Cortex of kidney (tissue), 1 donor: ENCODE measurements at places on chromosomes 11 and 22.

- no peak for DNase-seq
Observed at GRCh38 chr11:71420455-71421241, 27.5 kb downstream of the DHCR7 start.

DNA sequence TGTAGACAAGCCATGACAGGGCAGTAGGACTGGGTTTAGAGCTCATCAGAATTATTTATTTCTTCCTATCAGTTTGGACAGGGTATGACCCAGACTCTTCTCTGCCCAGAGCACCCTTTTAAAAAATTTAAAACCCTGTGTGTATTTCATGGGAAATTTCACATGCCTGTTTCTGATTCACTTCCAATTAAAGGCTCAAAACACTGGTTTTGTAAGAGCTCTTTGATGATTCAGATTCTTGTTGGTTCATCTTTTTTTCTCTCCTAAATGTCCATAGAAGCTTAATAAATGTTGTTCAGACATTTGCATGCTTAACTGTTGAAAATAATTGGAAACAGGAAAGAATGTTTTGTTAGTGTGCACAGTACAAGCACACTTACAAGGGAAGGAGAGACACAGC lies 13.8 kb downstream of the FLI1 start:
- no peak for DNase-seq

- DNase-seq: no peak
Observed at GRCh38 chr22:27724709-27725108, 76.8 kb downstream of the MN1 start.

- no peak for DNase-seq
Observed at GRCh38 chr11:62575837-62576236, 2.1 kb upstream of the EEF1G start.
